EH (cell line): ENCODE measurements at places on chromosomes 3 and 15.
A peak's percentile ranks its signal among the peaks of the same experiment; 100 is the strongest.

GRCh38 chr3:24678421-24678865, 183.8 kb upstream of the THRB start:
- peak; percentile 43 for DNase-seq

- no peak for DNase-seq
Observed at GRCh38 chr15:92647467-92648163, 8.0 kb downstream of the FAM174B start.

GRCh38 chr3:150469031-150469930, 61.2 kb downstream of the TSC22D2 start:
- peak; percentile 97 for DNase-seq

GRCh38 chr3:128577711-128578110, 72.9 kb downstream of the RPN1 start:
- DNase-seq: no peak

DNA sequence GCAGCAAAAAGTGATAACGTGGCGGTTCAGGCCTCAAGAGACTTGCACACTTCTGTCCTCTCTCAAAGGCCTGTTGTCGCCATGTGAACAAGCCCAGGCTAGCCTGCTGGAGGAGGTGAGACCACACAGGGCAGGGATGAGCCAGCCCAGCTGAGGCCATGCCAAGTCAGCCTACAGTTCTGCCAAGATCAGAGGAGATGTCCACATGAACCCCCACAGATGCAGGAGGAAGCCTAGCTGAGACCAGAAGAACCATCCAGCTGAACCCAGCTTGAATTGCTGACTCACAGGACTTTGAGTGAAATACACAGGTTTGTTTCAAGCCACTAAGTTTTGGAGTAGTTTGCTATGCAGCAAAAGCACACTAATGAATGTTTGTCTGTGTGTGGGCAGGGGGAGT, 50.3 kb upstream of the SEC13 start:
- no peak for DNase-seq

- peak; percentile 95 for DNase-seq
Observed at GRCh38 chr15:85047271-85047948, 65.8 kb downstream of the PDE8A start.

GRCh38 chr15:52023169-52023922, 4.3 kb downstream of the MAPK6 start:
- DNase-seq: no peak

DNA sequence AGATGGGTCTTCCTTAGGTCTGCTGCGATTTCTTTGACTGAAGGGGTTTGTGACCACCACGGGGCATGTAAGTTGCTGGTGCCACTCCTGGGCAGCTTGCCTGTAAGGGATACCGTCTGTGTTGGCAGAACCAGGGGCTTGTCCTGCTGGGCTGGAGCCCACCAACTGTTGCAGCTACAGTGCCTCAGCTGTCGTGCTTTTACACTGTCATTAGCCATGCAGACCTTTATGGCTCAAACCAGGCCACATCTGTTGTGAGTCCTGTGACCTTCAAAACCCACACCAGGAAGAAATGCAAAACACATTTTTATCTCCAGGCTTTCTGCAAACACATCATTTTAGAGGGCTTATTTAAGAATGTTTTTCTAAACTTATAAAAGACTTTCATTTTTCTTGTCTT, 168.7 kb downstream of the PTPRG start:
- DNase-seq: peak; percentile 5

DNA sequence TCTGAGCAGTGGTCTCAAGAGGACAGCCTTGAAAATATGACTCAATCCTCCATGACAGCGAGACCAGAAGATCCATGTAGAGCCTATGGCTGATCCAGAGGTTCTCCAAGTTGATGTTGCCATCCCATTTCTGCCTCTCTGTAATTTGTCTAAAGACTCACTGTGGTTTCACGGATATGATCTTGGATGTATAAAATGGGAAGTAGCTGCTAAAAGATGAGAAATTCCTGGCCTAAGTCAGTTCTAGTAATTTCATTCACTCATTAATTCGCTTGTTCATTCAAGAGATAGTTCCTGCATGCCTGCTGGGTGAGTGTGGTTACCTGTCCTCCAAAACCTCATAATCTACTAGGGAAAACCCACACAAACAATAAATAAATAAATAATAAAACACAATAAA, 145.9 kb downstream of the TNIK start:
- no peak for DNase-seq

DNA sequence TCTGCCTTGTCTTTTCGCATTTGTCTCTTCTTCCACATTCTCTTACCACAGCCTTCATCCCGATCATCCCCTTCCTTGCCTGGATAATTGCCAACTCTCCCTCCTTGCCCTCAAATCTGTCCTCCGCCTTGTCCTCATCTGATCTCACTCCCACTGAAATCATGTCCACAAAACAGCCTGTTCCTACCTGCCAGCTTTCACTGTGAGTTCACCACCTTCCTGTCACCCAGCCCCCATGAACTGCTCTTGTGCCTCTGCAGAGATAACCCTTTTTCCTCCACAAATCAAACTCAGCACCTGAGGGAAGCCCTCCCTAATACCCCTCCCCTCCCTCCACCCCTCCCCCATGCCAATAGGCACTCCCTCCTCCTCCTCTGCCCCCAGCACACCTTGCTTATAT, 4.8 kb upstream of the ADCY5 start:
- DNase-seq: no peak

- DNase-seq: no peak
Observed at GRCh38 chr3:178480795-178481194, 55.4 kb upstream of the KCNMB2 start.

GRCh38 chr3:8143186-8143585, 358.4 kb upstream of the LMCD1 start:
- no peak for DNase-seq

GRCh38 chr15:59998305-59998949, 5.7 kb upstream of the FOXB1 start:
- DNase-seq: no peak

- peak; percentile 48 for DNase-seq
Observed at GRCh38 chr3:135516143-135516542, 449.4 kb upstream of the PPP2R3A start.

- DNase-seq: no peak
Observed at GRCh38 chr3:87375231-87375682, 98.9 kb upstream of the POU1F1 start.

GRCh38 chr3:126939338-126939718, 43.6 kb upstream of the PLXNA1 start:
- DNase-seq: no peak

- DNase-seq: no peak
Observed at GRCh38 chr15:92578096-92578835, 77.3 kb downstream of the FAM174B start.

DNA sequence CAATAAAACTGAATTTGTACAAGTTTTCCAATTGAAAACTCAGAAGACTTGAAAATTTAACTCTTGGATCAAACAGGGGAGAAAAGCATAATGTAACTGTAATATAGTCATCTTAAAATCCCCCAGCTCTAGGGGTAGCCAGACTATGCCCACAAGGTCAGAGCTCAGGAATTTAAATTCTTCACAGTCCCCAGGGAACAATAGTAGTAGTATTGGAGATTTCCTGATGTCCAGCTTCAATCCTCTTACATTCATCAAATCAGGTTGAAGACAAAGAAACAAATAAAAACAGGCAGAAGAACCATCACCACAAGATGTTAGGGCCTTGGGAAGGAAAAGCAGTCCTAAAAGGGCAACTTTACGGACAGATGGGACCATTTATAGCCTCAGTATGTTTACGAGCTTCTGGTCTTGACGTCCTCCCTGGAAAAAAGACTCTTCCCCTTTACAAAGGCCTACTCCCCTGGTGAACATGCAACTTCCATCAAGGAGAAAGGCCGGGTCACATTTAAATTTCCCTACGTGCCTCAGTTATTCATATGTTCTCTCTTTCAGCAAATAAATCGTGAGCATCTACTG, 96.8 kb downstream of the PLCH1 start:
- DNase-seq: no peak

DNA sequence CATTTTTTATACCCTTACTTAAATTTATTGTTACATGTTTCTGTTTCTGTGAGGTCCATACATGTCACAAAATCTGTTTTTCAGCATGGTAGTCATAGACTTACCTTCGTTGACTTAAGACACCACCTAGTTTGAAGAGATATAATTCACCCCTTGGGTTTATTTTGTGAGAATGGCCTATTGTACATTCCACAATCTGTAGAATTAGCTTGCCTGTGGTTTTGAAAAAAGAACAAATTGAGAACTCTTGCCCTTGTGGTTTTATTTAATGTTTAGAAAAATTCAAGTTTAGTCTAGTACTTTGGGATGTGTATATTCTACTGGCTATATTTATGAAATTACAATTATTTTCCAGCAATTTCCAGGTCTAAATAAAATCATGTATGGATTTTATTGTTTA, 31.6 kb downstream of the FILIP1L start:
- peak; percentile 51 for DNase-seq

DNA sequence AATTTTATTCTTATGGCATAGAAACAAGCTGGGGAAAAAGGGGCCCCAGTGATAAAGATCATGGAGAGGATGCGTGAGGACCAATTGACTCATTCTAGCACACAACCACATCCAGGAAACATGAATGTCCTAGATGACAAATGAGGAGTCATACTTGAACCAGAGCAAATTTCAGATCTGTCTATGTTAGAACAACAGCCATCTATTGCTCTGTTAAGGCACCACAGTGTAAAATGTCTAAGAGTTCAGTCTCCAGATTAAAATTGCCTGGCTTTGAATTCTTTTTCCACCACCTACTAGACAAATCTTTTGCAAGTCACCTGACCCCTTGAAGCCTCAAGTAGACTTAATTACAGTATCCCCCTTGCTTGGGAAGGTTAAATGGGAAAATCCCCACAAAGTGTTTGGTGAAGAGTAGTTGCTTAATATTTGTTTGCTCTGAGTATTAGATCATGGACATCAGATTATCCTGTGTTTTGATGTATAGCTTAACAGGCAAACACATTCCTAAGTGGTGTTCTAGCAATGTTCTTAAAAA, 258.7 kb upstream of the TGFBR2 start:
- peak; percentile 93 for DNase-seq

DNA sequence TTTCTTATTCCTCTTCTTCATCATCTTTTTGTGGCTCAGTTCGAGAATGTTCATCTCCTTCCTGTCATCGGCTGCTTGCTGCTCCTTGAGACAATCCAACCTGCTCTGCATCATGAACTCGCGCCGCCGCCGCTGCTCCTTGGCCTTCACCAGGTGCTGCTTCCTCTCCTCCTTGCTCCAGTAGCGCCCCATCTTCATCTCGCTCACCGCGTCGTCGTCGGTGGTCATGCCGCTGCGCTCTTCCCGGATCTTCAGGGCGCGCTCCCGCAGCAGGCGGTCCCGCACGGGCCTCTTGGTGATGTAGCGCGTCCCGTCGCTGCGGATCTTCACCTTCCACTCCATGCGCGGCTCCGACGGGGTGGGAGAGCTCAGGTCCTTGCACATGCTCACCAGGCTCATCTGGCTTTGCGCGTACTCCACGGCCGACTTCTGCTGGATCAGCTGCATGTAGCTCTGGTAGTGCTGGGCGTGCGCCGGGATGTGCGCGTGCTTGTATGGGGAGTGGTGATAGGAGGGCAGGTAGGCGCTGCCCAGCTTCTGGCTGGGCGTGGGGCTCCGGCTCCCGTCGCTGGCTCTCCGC, 241.2 kb downstream of the PDZRN3 start:
- DNase-seq: no peak
